ENCODE measurements at places on chromosomes 1 and 21.

GRCh38 chr1:248596615-248597014, 885 bp downstream of the OR2T10 start:
- no peak for DNase-seq

- peak; percentile 98 for DNase-seq
Measured at GRCh38 chr1:210489491-210489890, 160.8 kb downstream of the HHAT start.

- peak; percentile 26 for DNase-seq
Measured at GRCh38 chr21:14737922-14738321, 191.8 kb upstream of the SAMSN1 start.

GRCh38 chr1:190250368-190250767, 227.3 kb downstream of the BRINP3 start:
- DNase-seq = no peak

- DNase-seq = peak; percentile 78
Measured at GRCh38 chr1:156591432-156592157, at the start of gene NAXE. NAXE (plus strand) TSS chr1:156591776; CDS start chr1:156591805, 29 bp downstream.
